ENCODE measurements at places on chromosomes 16 and 17. TPM values are rescaled to one million over a fixed set of nuclear protein-coding genes. Genes with fewer than 3 reads are reported as not detected.

Gene ABAT
- 119 TPM for total RNA-seq

Gene CACNA1G
- total RNA-seq: 35.7 TPM

Gene BEAN1
- total RNA-seq: 7.5 TPM

Gene NDRG4
- total RNA-seq: 304 TPM

Gene TELO2
- 23.8 TPM for total RNA-seq
